ENCODE measurements at places on chromosomes 3 and 15.
A peak's percentile ranks its signal among the peaks of the same experiment; 100 is the strongest.

DNA sequence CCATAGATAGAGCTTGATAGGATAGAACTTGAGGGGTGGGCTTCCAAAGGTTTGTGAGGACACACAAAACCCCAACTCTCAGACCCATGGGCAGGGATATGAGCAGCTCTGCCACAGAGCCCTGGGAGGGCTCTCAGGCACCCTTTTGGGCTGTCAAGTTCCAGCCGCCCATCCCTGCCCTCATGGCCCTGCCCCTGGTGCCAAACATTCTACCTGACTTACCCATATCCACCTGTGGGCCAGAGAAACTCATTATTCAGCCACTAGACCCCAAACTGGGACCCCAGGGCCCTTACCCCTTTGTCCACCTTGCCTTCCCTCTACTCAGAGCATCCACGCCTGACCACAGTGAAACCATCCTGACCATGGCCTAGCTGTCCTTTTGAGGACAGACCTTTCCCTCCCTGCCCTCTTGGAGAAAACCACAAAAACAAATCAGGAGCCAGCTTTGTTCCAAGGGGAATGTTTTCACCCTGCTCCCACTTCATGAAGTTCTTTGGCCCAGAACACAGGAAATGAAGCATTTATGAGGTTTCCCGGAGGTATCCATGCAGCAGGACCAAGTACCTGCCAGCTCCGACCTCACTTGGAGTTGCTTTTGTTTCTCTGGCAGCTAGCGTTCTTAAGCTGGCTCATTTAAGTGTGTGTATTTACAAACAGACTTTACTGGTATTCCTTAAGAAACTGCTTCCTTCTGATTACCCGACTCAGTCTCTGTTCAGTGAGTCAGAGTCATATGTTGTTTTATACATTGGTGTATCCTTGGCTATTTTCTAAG lies 34.2 kb upstream of the GALNT15 start:
- DNase-seq: no peak

DNA sequence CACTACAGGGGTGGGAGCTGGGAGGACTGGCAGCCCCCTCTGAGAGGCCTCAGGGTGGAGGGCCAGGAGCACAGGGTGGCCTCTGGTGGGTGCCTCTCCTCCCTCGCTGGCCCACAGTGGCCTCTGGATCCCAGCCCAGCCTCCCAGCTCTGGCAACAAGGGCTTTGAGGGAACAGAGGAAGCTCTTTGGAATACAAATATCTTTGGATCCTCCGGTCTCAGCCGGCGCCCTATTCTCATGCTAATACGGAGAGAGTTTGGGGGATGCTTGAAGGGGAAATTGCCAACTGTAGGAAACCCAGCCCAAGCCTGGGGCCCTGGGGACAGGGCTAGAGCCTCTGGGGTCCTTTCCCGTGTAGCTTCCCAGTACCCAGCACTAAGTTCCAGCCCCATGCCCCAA lies 33.4 kb upstream of the INSYN1 start:
- DNase-seq: peak; percentile 56

GRCh38 chr3:69649120-69650065 lies 89.9 kb upstream of the MITF start:
- no peak for DNase-seq

GRCh38 chr3:102511168-102511567 lies 76.4 kb downstream of the ZPLD1 start:
- no peak for DNase-seq

DNA sequence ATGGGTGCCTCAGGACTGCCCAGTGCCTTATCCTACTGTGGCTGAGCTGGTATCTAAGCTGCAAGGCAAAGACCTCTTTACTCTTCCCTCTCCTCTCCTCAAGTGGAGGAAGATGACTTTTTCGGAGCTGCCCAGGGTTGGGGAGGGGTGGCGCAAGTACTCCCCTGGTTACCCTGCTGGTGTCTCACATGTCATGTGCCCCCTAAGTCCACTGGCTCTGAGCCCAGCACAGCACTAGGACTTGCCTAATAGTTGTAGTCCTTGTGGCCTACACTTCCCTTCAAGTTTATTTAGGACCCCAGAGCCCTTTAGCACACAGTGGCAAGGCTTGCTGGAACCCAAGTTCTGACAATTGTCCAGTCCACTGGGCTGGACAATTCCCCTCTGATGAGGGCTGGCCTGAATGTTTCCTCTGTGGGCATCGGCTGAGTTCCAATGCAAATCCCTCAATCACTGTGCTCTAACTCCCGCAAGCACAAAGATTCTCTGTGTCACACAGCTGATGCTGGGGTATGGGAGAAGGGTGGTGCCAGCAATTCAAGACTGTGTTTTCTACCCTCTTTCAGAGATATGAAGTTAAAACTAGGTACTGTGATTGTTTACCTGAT lies 60.4 kb downstream of the UQCC5 start:
- no peak for DNase-seq

- DNase-seq: peak; percentile 81
These were observed 212.0 kb downstream of the MEIS2 start for GRCh38 chr15:36888011-36888992.

DNA sequence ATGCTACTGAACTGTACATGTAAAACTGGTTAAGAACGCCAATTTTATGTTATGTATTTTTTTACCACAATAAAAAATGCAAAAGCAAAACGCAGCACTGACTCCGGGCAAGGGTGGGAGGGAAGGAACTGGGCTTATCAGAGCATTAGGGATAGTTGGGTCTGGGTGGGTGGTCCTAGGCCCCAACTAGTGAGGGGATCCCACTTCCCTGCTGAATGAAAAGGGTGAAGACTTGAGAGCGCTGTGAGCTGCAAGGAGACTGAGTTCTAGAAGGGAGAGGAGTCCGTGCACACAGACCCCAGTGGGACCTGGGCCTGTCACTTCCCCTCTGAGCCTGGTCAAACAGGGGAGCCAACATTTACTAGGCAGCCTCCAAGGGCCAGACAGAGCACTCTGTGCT lies 98.6 kb downstream of the TPRA1 start:
- no peak for DNase-seq

DNA sequence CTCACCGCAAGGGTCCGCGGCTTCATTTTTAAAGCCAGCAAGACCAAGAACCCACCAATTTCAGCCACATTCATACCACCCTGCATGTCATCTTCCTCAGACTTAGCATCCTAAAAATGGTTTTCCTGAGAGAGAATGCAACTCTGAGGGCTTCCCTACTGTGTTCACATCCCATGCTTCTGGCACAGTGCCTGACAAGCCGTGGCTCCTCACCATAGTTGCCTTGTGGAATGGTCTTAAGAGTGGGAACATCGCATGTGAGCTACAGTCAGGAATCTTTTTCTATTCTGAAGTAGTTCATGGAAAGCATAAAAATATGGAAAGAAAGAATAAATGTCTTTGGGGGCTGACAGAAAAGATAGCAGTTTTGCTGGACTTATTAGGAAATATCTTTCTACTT lies 120.3 kb downstream of the RAP2B start:
- no peak for DNase-seq

DNA sequence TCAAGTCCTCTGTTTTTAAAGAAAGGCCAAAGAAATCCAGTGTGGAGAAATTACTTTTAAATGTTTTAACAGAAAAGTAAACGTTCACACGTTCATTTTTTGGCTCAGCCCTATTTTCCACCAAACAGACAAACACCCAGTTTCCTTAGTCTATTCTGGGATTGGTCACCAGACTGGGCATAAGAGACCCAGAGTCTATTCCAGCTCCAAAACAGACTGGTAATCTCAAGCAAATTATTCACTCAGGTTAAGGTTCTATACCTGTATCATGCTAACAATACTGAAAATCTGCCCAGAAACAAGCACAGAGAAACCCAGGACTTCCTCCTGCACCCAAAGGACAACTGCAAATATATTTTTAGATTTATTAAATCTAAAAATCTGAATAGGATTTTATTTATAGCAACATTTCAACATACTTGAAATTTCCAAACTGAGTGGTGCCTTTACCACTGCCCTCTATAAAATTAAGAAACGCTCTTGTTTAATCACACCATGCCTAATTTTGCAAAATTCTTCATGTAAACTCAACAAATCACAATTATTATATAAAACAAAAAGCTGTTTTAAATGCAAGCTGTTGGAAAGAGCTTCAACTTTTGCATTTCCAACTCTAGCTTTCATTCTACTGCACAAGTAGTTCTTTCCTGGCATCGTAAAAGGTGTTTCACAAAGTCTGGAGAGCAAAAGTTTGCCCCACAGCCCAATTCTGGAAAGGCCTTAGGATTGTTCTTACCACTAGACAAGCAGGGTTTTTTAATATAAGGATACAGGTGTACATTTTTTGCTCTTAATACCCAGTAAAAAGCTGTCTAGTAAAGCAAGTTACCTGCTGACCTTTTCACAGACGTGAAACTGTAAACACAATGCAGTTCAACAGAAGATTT lies 18.7 kb downstream of the ZNF148 start:
- DNase-seq: no peak
